ENCODE measurements at places on chromosomes 12 and 14.

- peak; percentile 51 for DNase-seq
These were observed 507 bp downstream of the BAZ2A start for GRCh38 chr12:56629459-56630179.

DNA sequence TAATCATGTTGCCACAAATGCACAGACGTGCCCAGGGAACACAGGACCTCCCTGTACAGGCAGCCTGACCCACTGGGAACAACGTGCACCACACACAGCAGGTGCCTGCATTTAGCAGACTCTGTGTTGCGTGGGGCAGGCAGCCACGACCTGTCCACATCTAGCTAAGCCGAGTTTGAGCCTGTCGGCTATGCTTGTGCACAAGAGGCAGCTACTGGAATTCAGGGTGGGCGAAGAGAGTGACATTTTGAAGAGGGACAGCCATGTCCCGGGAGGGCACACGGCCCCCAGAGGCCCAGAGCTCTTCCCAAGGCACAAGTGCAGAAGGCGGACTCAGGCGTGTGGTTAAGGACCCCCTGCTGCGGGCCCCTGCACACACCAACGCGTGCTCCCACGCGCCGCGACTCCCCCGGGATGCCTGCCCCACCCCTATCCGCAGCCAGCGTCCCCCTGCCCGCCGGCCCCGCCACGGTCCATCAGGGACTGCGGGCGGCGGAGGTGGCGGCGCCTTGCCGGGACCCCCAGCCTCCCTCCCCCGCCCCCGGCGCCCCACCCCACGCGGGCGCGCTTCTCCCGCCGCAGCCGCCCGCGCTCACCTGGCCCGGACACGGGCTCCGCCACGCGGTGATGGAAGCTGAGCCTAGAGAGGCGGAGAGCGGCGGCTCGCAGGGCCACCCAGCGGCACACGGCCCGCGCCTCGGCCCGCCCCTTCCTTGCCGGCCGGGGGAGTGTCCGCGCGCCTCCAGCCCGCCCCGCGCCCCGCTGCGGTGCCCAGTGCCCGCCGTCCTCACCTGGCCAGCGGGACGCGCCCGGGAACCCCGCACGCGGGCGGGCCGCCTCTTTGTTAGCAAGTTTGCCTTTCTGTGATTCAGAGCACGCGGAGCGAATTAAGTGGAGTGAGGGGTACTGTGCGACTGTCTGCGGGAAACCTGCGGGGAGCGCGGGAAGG lies 125.3 kb upstream of the PRMT8 start:
- no peak for DNase-seq

DNA sequence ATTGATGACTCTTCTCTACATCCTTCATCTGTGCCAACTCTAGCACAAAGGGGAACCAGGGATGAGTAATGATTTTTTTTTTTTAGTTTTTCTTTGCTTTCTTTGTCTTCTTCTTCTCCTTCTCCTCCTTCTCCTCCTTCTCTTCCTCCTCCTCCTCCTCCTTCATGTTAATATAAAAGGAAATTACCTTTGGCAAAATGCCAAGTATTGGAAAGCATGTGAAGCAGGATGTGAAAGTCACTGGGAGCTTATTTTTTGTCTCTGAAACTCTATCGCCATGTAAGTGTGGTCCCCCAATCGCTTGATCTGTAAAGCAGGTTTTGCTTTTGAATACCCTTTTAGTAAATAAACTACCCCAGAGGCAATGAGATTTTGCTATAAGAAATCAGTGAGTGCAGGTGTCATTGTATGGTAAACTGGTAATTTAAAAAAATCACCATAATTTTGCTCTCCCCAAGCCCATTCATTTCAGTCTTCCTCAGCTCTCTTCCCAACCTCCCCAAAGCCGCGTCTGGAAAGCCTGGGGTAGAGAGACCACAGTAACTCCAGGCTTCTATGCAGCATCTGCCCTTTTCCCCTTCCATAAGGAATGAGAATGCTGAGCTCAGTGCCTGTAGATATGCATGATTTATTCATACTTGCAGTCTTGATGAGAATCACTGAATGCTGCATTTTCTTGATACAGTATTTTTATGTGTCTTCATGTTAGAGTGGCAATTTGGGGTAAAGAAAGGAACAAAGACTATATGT lies 388.7 kb downstream of the TMEM117 start:
- no peak for DNase-seq

GRCh38 chr12:105030820-105031807 lies 45.0 kb downstream of the NOPCHAP1 start:
- no peak for DNase-seq

DNA sequence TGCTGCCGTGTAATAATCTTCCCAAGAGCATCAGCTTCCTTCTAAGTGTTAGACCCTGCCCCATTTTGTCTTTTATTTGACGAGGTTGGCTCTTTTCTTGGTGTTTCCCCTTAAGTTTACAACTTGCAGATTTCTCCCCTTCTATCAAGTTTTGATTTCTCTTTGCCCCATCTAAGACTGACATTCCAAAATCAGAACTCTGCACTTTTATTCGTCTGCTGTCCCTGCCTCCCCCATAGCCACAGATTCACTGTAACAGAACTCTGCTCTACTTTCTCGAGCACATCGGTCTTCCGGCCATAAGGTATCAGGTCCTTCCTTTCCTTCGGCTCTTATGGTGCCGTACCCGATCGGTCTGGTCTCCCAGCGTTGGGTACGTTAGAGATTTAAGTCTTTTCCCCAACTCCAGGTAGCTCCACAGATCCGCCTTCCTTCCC lies 563 bp downstream of the DCP1B start:
- no peak for DNase-seq

DNA sequence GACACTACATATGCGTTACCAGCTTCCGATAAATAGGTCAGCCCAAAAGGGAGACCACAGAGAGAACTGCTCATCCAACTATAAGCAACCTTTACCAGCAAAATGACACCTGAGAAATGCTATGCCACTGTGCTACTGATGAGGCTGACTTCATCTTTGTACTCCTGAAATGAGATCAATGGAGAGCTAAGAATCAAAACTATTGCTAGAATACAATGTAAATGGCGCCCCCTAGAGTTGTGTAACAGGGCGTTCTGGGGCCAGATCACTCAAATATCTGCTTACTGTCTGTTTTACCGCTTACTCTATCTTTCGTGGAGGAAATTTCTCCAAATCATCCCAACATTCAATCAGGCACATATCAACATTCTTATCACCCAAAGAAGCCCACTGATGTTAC lies 4.6 kb downstream of the ZNF384 start:
- DNase-seq: no peak

DNA sequence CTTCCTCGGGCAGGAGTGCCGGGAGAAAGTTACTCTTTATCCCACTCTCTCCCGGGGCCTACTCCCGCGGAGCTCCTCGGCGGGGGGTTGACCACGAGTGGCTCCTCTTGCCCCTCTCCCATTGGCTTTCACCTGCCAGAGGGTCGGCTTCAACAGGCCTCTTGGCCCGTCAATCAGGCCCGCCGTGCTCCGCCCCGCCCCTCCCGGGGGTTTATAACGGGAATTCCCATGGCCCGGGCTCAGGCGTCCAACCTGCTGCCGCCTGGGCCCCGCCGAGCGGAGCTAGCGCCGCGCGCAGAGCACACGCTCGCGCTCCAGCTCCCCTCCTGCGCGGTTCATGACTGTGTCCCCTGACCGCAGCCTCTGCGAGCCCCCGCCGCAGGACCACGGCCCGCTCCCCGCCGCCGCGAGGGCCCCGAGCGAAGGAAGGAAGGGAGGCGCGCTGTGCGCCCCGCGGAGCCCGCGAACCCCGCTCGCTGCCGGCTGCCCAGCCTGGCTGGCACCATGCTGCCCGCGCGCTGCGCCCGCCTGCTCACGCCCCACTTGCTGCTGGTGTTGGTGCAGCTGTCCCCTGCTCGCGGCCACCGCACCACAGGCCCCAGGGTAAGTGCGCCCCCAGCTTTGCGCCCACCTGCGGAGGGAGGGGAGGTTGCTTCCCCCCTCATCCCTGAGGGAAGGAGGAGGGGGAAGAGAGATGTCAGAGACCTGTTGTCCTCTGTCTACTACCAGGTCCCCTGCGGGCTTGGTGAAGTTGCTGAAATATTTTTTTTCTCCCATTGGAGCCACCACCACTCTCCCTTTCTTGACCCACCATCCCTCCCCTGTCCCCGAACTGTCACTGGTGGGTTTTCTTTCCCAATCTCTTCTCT lies at the start of gene SMOC1:
SMOC1 (plus strand) TSS at position 242 of the 869 bp plus-strand sequence; CDS start at position 505, 263 bp downstream.
- DNase-seq: no peak
